ENCODE measurements at places on chromosomes 7 and 10. TPM values are rescaled to one million over a fixed set of nuclear protein-coding genes. Genes with fewer than 3 reads are reported as not detected.
A peak's percentile ranks its signal among the peaks of the same experiment; 100 is the strongest.

DNA sequence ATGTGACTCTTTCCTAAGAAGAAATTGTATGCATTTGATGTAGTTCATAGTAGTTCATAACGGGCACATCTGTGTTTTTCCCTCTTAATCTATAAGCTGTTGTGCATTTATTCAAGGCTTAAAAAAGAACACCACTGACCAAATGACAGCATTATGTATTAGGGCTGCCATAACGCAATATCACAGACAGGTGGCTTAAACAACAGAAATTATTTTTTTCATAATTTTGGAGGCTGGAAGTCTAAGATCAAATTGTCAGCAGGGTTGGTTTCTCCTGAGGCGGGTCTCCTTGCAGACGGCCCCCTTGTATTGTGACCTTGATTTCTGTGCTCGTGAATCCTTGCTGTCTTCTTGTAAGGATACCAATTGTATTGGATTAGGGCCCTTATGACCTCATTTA lies 627 bp upstream of the SSMEM1 start:
- no peak for DNase-seq

DNA sequence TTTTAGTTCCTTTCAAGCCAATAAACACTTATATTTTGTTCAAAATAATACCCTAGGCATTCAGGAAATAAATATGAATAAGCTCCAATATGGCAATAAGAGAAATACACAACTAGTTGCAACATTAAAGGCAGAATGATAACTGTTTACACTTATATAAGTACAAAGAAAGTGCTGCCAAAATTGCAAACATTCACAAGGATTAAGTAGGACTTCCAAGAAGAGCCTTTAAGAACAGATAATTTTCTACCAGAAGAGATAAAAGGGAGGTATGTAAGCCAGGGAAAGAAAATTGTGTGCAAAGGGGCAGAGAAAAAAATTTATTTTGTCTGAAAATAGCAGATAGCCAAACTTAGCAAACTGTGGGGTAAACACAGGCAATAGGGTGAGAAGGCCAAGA lies 83.8 kb downstream of the CTNNA3 start:
- no peak for DNase-seq

DNA sequence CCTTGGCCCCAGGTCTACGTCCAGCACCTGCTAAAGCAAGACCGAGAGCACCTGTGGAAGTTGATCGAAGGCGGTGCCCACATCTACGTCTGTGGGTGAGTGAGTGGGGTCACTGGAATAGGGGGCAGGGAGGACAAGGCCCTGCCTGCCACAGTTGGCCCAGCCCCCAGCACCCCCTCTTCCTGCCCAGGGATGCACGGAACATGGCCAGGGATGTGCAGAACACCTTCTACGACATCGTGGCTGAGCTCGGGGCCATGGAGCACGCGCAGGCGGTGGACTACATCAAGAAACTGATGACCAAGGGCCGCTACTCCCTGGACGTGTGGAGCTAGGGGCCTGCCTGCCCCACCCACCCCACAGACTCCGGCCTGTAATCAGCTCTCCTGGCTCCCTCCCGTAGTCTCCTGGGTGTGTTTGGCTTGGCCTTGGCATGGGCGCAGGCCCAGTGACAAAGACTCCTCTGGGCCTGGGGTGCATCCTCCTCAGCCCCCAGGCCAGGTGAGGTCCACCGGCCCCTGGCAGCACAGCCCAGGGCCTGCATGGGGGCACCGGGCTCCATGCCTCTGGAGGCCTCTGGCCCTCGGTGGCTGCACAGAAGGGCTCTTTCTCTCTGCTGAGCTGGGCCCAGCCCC lies 8.1 kb downstream of the TMEM120A start:
- DNase-seq = peak; percentile 39

DNA sequence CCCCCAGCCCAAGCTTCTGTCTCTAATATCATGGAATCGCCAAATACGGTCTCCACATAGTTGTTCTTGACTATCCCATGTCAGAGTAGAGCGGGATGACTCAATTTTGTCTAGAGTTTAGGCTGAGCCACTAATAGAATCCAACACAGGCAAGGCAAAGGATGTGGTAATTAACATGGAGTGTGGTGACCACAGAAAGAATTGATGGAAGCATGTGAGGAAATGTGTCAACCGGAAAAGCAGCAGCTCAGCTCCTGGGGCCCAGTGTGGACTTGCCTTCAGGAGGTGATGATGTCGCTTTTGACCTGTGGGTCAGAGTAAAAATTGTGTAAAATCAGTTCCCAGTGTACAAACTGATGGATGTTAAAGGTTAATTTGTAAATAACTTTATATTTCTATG lies 139.3 kb upstream of the KLF6 start:
- DNase-seq = no peak

DNA sequence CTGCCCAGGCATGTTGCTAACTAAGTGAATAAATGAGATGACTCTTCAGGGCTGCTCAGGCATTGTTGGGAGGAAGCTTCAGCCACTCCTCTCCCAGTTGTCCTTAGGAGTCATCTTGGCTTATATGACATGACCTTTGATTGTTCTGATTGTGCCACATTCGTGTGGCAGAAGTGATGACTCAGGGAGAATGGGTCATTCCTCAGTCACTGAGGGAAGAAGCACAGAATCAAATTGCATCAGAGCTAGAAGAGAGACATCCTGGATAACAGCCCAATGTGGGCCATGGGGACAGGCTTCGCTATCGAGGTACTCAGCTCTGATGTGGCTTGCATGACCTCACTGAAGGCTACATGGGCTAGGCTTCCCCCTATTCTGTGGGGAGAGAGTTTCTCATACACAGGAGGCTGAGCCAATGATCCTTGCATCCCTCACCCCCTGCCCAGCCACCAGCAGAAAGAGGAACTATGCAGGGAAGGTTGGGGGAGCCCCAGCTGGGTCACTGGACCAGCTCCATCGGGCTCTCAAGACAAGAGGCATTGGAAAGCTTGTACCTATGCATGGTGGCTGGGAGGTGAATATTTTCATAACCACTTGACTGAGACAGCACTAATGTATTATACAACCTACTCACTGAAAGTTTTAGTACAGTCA lies 6.0 kb upstream of the HMX3 start:
- DNase-seq = no peak

- no peak for DNase-seq
These were observed 164.0 kb downstream of the SLC25A13 start for GRCh38 chr7:96157856-96158255.

DNA sequence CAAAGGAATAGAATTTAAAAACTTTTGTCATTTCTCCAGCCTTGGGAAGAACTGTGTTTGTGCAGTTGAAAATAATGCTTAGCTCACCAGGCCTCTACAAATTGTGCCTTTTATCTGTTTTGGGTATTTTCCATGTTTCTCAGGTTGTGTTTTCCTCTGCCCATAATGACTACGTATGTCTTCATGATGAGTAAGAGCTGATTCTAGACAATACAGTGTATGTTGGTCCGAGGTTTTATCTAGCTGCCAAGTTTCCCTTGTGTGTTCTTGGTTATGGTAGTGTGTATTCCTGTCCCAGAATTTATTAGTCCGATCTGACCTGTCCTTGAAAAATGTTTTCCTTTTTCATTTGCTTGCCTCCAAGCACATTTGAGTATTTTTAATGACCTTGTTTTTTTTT lies 83.7 kb upstream of the GLCCI1 start:
- DNase-seq = no peak

GRCh38 chr10:7986851-7987250 lies 67.6 kb upstream of the GATA3 start:
- no peak for DNase-seq

- no peak for DNase-seq
These were observed 7.7 kb downstream of the CCM2 start for GRCh38 chr7:45007571-45008328.

DNA sequence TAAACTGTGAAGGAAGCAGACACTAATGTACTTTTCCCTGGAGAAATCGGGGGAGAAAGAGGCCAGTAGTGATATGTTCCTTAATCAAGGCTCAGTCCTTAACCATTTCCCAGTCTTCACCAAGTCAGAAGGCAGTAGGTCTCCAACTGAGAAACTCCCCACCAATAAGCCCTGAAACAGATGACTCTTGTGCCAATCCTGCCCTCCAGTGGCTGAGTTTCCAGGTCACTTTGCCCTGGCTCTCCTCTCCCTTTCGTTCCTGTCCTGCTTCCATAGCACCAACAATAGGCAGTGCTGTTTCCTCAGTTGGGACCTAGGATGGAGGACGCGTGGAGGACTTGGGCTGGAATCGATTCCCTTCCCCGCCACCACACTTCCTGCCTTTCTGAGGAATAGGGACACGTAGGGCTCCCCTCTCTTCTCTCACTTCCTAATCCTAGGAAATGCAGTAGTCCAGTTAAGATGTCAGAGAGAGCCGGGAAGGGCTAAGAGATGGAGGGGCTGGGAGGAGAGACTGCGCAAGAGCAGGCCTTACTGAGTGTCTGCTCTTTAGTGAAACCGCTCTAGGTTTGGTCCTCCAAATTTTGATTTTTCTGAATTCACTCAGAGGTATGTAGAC lies 23.4 kb downstream of the ATOH7 start:
- DNase-seq = no peak

Gene ABCB1
- 10.6 TPM for total RNA-seq

Gene HOXA7
- 9.3 TPM for total RNA-seq

Gene SPDYE9
- not detected for total RNA-seq

Gene SYT15
- total RNA-seq = 8.8 TPM
